GM23248 (cell line): ENCODE measurements at places on chromosomes 3 and 15.

DNA sequence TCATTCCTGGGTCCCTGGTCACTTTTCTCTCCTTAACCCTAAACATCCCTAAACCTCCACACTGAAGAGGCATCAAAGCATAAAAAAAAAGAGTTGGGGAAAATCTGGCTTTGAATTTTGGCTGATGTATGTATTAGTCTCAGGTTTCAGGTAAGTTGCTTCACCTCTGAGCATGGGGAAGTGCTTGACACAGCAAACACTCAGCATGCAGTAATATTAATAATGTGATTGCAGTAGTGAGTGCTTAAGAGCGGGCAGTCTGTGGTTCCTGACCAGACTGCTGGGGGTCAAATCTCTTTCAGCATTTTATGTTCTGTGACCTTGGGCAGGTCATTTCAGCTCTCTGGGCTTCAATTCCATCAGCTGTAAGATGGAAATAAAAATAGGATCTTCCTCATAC is 467.9 kb downstream of the SOX2 start:
- no peak for DNase-seq

DNA sequence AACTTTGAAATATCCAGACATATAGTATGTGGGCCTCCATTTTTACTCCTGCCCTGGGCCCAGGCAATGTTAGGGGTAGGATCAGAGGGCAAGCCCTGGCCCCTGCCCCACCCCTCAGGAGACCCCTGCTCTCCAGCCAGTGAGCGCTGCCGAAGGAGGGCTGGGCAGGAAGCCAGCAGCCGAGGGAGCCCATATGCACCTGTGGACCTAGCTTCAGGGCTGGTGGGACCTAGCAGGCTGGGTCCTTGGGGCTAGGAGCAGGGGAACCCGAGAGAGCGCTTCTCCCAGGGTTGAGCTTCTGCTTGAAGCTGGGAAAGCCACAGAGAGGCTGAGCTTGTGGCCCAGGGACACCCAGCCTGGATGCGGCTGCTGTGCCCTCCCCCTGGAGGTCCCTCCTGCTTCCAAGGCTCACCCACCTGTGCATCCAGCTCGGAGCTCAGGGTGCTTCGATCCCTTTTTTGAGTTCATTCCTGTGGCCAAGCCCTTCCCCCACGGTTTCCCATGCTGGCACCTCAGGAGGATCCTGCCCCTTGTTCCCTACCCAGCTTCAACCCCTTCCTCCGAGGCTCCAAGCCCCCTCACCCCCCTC is 21.0 kb upstream of the CYP11A1 start:
- DNase-seq: no peak

DNA sequence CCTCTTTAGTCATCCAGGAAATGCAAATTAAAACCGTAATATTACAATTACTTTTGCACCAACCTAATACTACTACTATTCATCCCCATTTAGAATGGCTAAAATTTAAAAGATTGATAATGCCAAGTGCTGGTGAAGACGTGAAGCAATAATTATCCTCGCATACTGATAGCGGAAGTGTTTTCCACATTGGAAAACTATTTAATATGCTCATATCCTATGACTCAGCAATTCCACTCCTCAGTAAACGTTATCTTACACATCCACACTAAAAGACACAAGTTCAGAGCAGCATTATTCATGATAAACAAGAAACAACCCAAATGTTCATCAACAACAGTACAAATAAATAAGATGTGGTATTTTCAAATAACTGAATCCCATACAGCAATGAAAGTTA is 70.6 kb downstream of the VPS13C start:
- peak; percentile 7 for DNase-seq

GRCh38 chr3:51703068-51703760 is 3.7 kb upstream of the GRM2 start:
- no peak for DNase-seq

- peak; percentile 20 for DNase-seq
Observed at GRCh38 chr3:47444103-47444502, 31.6 kb downstream of the SCAP start.

DNA sequence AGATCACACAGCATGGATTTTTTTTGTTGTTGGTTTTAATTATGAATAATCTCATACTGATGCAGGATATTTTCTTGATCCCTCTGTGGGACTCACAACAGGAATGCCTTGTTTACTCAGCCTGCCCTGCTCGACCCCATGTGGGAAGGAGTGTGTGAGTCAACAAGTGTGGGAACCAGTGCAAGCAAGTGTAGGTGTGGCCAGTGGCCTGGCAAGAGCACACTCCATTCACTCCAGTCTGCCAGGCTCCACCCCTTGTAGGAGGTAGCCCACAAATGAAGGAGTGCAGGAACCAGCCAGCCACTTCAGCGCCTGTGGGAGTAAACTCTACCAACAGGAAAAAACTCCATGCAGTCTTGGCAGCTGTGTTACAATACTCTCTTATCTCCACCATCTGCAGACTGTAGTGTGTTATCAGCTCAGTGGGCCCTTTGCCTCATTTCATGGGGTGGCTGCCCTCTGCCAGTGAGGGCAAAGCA is 393.6 kb downstream of the OTOL1 start:
- peak; percentile 93 for DNase-seq

DNA sequence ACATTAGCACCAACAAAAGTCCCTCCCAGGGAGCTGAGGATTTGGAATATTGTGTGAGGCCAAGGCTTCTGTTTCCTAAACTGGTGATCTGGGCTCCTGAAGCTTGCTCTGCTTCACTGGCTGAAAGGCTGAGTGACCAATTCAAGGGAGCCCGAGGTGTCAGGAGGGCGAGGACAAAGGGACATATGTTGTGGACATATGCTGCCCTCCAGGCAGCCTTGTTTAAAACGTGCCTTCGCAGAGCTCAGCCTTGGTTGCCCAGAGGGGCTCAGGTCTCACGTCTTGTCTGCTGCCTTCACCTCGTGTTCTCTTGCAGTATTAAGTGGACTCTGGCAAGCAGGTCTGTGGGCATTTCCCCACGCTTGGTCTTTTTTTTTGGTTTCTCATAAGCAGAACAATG is 7.0 kb downstream of the SLCO3A1 start:
- no peak for DNase-seq

DNA sequence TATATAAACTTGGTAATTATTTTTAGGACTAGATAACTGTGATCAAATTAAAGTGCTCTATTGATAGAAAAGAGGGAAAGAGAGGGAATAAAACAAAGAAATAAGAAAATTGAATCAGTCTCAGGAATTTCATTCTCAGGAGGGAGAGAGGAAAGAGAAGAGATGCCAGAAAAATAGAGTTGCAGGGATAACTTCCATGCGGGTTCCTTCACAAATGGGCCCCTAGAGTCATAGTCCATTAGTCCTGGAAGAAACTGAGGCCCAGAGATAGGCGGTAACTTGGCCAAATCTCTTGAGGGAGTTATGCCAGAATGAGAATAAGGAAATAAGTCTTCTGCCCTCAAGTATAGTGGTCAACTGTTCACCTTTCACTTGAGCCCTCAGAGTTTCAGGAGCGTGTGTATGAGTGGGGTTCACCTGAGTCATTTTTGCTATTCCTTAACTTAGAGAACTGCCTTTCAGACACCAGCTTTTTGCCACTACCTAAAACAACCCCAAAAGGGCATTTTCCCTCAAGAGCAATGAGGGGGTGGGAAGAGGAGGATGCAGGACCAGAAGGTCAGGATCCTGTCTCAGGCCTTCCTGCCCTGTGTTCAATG is 192.6 kb downstream of the MEX3B start:
- no peak for DNase-seq

- peak; percentile 91 for DNase-seq
Observed at GRCh38 chr3:115819785-115820384, 196.6 kb downstream of the GAP43 start.

- peak; percentile 95 for DNase-seq
Observed at GRCh38 chr15:62362608-62363007, 197.5 kb upstream of the C2CD4B start.

- no peak for DNase-seq
Observed at GRCh38 chr3:15345066-15345607, 12.8 kb upstream of the SH3BP5 start.

DNA sequence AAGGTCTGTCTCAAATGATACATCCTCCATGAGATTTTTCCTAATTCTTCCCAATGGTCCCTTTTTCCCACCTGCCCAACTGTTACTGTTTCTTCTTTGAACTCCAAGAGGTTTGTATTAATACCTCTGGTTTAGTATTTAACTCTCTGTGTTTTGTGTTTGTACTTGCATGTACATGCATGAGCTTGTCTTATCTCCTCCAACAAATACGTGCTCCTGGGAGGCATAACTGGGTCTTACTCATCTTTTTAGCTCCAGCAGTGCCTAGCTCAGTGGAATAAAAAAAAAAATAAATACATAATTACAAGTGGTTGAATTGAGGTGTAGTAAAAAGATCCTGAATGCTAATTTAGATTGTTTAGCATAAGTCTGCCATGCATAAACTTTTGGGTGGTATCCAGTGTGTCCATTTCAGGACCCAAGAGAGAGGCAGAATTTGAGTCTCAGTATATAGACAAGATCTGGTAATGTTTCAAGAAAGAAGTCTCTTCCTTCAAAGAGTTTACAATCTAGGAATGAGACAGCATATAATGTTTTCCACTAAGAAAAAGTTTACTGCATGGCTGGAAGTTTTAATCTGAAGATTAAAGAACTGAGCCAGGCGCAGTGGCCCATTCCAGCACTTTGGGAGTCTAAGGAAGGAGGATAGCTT is 1.7 kb upstream of the LYSMD2 start:
- DNase-seq: no peak
